IMR-90 (cell line): ENCODE measurements at places on chromosomes 3 and 15. TPM values are rescaled to one million over a fixed set of nuclear protein-coding genes. Genes with fewer than 3 reads are reported as not detected.

DNA sequence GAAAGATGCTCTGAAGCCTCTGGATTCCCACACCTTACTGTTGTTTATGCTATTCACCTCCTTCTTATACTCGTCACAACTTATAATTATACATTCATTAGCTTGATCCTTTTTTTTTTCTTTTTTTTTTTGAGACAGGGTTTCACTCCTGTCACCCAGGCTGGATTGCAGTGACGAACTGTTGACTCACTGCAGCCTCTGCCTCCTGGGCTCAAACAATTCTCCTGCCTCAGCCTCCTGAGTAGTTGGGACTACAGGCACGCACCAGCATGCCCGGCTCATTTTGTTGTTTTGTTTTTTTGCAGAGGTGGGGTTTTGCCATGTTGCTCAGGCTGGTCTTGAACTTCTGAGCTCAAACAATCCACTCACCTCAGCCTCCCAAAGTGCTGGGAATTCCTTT, 143.6 kb downstream of the PLCL2 start:
- no peak for DNase-seq

GRCh38 chr3:188323067-188323842, 169.3 kb downstream of the LPP start:
- DNase-seq, result no peak

DNA sequence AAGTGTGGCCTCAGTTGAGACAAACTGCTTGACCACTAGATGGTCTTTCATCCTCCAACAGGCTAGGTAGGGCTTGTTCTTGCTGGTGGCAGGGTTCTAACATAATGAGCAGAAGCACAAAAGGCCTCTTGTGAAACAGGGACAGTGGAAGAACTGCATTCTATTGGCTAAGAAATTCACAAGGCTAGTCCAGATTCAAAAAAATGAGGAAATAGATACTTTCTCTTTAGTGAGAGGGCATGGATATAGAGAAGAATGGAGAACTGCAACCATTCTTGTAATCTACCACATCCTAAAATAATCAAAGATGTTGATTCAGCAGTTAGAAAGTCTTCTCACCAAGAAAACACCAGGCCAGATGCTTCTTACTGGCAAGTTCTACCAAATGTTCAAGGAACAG, 143.7 kb upstream of the LRIG1 start:
- DNase-seq, result no peak

DNA sequence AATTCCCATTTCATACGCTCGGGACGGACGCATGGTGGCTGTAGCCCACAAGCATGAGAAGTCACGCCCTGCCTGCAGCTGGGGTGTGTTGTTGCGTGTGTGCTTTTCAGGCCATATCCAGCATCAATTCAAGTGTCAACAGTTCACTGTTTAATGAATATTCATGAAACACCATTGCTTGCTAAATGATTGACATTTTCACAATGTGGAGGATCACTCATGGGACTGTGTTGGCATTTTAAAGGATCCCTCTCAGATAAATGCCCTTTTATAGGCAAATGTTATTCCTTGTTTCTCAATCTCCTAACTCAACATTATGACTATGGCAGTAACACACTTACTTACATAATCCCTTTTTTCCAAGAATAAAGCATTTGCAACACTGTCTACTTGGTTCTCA, 511.3 kb downstream of the GABRG3 start:
- DNase-seq, result no peak

GRCh38 chr3:107579371-107579770, 56.6 kb downstream of the BBX start:
- DNase-seq, result no peak

DNA sequence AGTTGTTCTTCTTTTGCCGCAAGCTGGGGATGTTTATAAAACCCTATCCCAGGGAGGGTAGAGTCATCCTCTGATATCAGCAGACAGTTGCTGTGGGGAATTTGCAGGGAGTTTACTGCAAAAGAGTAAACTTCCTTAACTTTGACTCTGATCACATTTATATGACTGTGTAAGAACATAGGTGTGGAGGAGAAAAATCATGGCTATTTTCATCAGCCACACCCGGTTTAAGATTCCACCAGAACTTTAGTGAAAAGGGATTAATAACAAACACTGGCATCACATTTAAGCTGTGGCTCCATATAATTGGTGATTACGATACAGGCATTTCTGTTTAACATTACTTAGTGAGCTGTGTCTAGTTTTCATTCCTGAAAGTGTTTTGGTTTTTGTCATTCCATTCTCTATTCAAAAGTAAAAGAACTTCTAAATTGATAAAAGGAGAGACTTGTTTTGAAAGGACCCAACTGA, 143.1 kb downstream of the MYLK start:
- DNase-seq, result peak; percentile 84

DNA sequence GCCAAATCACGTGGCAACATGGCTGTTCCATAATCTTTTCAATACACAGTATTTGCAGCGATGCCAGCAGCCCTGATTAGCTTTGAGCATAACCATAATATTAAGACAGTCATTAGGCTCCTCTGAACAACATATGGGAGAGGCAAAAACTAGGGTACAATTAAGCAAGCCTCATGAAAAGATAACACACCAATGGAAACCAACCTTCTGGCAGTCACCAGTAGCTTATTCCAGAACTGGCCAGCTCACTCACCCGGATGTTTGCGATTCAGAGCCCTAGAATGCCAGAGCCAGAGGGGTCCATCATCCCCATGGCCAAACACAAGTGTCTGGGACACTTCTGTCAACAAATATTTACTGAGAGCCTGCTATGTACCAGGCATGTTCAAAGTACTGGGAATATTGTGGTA, 48.8 kb upstream of the PLXND1 start:
- no peak for DNase-seq

GRCh38 chr15:89198934-89199333, 22.4 kb downstream of the RLBP1 start:
- DNase-seq, result no peak

DNA sequence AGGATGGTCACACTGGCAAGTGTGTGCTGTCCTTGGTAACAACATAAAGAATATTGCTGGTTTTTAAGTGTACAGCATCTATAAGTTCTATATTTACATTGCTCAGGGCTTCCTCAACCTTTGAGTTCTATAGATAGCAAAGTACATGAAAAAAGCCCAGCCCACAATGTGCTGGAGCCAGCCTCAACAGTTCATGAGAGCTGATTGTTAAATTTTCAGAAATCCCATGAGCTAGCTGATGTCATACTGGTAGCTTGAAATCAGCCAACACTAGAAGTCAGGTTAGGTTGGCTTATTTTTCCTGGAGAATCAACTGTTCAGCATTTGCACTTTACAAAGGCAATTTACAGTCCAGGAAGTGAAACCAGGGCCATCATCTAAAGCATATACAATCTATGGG, 102.8 kb downstream of the STRIT1 start:
- no peak for DNase-seq

DNA sequence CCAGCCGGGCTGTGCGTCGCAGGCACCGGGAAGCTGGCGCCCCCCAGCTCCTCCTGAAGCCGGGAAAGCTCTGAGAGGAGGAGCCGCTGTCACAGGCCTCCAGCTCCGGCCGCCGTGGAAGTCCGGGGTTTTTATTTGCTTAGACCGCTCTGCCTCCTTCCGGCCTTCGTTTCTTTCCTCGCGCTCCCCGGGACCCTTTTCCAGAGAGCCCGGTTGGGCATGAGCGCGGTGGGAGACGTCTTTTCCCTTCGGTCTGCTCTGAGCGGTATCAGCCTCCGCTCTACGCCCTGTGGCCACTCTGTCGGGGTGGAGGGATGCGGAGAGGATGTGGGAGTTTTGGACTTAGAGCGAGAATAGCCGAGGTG, 559 bp downstream of the SENP5 start:
- DNase-seq, result peak; percentile 9

DNA sequence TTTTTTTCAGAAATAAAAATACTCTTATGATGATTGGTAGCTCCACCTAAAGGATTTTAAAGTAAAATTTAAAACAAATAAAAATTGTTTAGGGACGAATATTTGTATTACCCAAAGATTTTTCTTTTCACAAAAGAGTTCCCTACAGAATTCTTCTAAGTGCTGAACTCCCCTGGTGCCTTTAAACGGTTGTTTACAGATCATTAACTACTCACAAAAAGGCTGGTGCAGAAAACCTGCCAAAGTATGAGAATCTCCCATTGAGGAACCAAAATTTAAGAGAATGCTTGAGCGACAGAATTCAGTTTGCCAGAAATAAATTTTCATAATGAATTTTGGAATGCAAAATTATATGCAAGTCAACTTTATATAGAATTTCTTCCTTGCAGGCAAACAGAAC, 497.8 kb upstream of the NR2F2 start:
- DNase-seq, result no peak

- peak; percentile 50 for DNase-seq
Observed at GRCh38 chr3:161104561-161105551, at the start of gene B3GALNT1. Gene B3GALNT1, minus strand, starts transcription at chr3:161105349. Its CDS starts 18,595 bp downstream, at chr3:161086754.

GRCh38 chr3:29513236-29513635, 232.4 kb downstream of the RBMS3 start:
- peak; percentile 31 for DNase-seq

DNA sequence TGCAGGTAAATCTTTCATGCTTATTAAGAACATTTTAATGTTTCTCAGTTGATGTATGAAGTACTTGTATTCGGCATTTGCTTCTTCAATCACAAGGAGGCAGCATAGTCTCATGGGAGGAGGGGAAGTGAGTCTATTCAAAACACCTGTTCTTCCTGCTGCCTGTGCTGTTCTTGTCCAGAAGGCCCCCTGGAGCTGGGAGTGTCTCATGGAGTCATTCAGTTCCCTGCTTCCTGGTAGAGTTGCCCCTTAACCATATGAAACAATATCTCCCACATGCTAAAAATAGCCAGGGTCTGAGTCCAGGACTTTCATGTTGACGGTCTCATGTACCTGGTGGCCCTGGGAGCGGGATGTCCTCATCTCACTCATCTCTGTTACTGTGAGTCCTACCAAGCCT, 15.5 kb upstream of the PPP1R2 start:
- peak; percentile 21 for DNase-seq

The HOMER2 gene
- 0.54 and 0.56 TPM in 2 replicates for total RNA-seq

The TBC1D2B gene
- 17.7 and 17.8 TPM in 2 replicates for total RNA-seq

The VEPH1 gene
- total RNA-seq, result 99.4 and 130 TPM in 2 replicates

The TFRC gene
- total RNA-seq, result 156 and 207 TPM in 2 replicates

The MUC13 gene
- not detected in 2 replicates for total RNA-seq

The GPR156 gene
- 0.18 and 0.28 TPM in 2 replicates for total RNA-seq
